SK-N-SH (cell line): ENCODE measurements at places on chromosomes 1 and 21. TPM values are rescaled to one million over a fixed set of nuclear protein-coding genes. Genes with fewer than 3 reads are reported as not detected.

CCSAP gene
- 1.8 and 2.2 TPM in 2 replicates for polyA plus RNA-seq

WLS gene
- polyA plus RNA-seq: 69.0 and 73.7 TPM in 2 replicates

KRTAP19-8 gene
- polyA plus RNA-seq: not detected in 2 replicates

RBM34 gene
- 33.9 and 39.9 TPM in 2 replicates for polyA plus RNA-seq

ADAMTS1 gene
- polyA plus RNA-seq: 118 and 137 TPM in 2 replicates

LHX8 gene
- 0.19 and 0.30 TPM in 2 replicates for polyA plus RNA-seq

FBXO2 gene
- 17.0 and 21.7 TPM in 2 replicates for polyA plus RNA-seq

SYTL1 gene
- polyA plus RNA-seq: 2.0 and 3.0 TPM in 2 replicates

ESRRG gene
- polyA plus RNA-seq: 0.26 and 0.57 TPM in 2 replicates

L1TD1 gene
- polyA plus RNA-seq: not detected in 2 replicates

CNR2 gene
- not detected in 2 replicates for polyA plus RNA-seq

SOX13 gene
- 7.2 and 10.6 TPM in 2 replicates for polyA plus RNA-seq

GJA9 gene
- polyA plus RNA-seq: not detected in 2 replicates

ADAM30 gene
- not detected in 2 replicates for polyA plus RNA-seq

NUAK2 gene
- polyA plus RNA-seq: 6.8 and 11.1 TPM in 2 replicates

LRRC3 gene
- polyA plus RNA-seq: 1.9 and 2.3 TPM in 2 replicates

LIPI gene
- not detected in 2 replicates for polyA plus RNA-seq

ARID4B gene
- polyA plus RNA-seq: 4.4 and 5.6 TPM in 2 replicates
